ENCODE measurements at places on chromosomes 5 and 9. TPM values are rescaled to one million over a fixed set of nuclear protein-coding genes. Genes with fewer than 3 reads are reported as not detected.

DNA sequence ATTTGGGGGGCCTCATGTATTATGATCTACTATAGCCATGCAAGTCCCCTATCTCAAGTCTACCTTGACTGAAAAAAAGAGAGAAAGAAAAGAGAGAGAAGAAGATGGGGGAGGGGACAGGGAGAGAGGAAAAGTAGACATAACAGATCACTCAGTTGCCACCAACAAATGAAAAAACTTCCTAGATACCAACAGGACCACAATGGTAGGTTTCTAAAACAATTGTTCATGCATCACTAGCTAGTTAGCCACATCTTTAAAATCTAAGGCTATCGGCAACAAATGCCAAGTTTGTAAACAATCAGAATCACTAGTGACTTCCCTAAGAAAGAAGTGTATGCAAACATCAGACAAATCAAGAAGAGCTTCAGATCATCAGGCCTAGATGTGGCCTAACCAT, 328.2 kb downstream of the BNC2 start:
- no peaks in the 10 kb centered on the region for H3K27me3 ChIP-seq
- H3K36me3 ChIP-seq, result no peaks in the 10 kb centered on the region
- no peak for DNase-seq
- no peaks in the 10 kb centered on the region for H3K4me1 ChIP-seq

DNA sequence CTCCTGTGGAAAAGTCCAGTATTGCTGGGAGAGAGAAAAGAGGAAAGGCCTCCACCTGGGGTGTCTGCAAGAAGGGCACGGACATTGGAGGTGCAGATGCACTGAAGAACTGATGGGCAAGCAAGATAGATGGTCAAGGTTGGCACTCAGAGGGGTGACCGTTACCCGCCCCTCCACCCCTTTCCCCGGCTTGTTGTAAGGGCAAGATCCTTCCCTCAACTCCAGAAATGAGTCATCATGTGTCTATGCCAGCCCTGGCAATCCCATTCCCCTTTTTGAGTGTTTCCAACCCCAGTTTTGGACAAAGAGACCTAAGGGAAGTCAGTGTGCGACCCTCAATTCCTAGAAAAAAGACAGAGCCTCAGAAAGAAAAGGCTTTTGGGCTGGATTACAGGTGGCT, 34.9 kb upstream of the ATP6V1G1 start:
- H3K27me3 ChIP-seq, result no peaks in the 10 kb centered on the region
- H3K27ac ChIP-seq, result no peak overlapping the region
- no peaks in the 10 kb centered on the region for H3K36me3 ChIP-seq
- H3K4me3 ChIP-seq, result no peak overlapping the region
- H3K4me1 ChIP-seq, result no peaks in the 10 kb centered on the region

- H3K27me3 ChIP-seq, result no peaks in the 10 kb centered on the region
- H3K4me1 ChIP-seq, result no peaks in the 10 kb centered on the region
- peak overlapping the region; percentile 97 for H3K4me3 ChIP-seq
- peak overlapping the region; percentile 87 for H3K27ac ChIP-seq
- no peaks in the 10 kb centered on the region for H3K36me3 ChIP-seq
These were observed 645 bp downstream of the SAP30L start for GRCh38 chr5:154446195-154447088.

DNA sequence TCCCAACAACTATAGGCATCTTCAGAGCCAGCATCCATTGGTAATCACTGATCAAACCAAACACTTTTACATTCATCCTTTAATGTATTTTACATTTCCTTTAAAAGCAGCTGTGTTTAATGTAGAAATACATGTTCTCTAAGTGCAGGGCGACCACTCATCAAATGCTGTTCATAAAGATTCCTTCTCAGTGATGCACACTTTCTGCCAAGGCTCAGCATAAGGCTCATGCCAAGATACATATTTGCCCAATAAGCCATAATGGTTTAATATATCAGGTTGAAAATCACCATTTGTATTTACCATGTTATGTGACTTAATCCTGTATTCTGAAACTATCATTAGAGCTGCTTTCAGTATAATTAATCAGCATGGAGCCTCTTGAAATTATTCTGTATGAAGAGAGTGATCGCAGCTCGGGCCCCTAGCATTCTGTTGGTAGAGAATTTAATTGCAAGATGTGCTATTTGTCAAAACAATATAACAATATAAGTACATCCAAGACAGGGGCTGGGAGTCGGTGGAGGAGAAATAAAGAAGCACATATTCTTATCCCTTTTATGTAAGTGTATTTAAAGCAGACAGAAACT, 267.5 kb downstream of the EBF1 start:
- H3K4me1 ChIP-seq, result no peaks in the 10 kb centered on the region
- no peak overlapping the region for H3K27ac ChIP-seq
- DNase-seq, result no peak
- no peaks in the 10 kb centered on the region for H3K27me3 ChIP-seq
- H3K4me3 ChIP-seq, result no peak overlapping the region
- H3K36me3 ChIP-seq, result no peaks in the 10 kb centered on the region

GRCh38 chr9:20732118-20732517, 48.1 kb downstream of the FOCAD start:
- no peaks in the 10 kb centered on the region for H3K27me3 ChIP-seq
- no peak overlapping the region for H3K27ac ChIP-seq
- no peak for DNase-seq
- no peaks in the 10 kb centered on the region for H3K4me1 ChIP-seq
- no peaks in the 10 kb centered on the region for H3K36me3 ChIP-seq

GRCh38 chr5:11390291-11390767, 513.9 kb downstream of the CTNND2 start:
- H3K4me1 ChIP-seq, result no peaks in the 10 kb centered on the region
- no peak overlapping the region for H3K4me3 ChIP-seq
- no peak for DNase-seq
- no peak overlapping the region for H3K27ac ChIP-seq

DNA sequence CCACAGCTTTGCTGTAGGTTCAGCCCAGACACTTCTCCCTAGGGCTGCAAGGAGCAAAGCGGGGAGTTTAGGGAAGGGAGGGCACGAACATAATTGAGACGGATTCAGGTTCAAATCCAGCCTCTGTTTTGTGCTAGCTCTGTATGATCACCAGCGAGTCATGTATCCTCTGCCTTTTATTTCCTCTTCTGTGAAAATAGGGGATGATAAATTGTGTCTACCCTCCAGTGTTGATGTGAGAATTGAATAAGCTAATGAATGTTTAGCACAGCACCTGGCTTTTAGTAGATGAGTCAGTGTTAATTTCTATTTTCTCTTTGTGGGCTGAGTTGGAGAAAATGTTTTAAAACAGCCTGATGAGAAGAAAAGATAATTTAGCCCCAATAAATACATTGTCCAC, 6.2 kb downstream of the MLANA start:
- H3K4me3 ChIP-seq, result no peak overlapping the region
- no peaks in the 10 kb centered on the region for H3K4me1 ChIP-seq
- H3K27ac ChIP-seq, result no peak overlapping the region
- H3K36me3 ChIP-seq, result no peaks in the 10 kb centered on the region

- H3K36me3 ChIP-seq, result no peaks in the 10 kb centered on the region
- no peaks in the 10 kb centered on the region for H3K4me1 ChIP-seq
- H3K27ac ChIP-seq, result no peak overlapping the region
- no peaks in the 10 kb centered on the region for H3K27me3 ChIP-seq
- peak overlapping the region; percentile 3 for H3K4me3 ChIP-seq
These were observed 1.3 kb upstream of the ISL1 start for GRCh38 chr5:51381761-51382474.

DNA sequence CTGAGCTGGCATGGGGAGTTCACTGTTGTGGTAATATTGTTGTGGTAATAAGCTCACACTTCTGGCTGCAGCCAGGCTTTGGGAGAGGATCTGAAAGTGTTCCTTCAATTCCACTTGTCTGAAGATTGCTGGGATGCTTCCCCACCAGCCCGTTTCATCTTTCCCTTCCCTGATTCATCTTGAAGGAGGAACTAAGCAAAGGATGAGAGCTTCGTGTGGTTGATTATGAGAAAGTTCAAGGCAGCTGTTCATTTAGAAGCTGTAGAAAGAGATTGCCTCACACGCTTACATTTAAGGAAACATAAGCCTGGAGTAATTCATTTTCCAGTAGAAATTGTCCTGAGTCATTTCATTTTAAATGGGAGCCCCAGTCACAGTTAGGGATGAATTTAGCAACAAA, 122.4 kb upstream of the GAS1 start:
- H3K4me3 ChIP-seq, result no peak overlapping the region
- no peak for DNase-seq
- no peaks in the 10 kb centered on the region for H3K36me3 ChIP-seq
- no peak overlapping the region for H3K27ac ChIP-seq
- no peaks in the 10 kb centered on the region for H3K4me1 ChIP-seq

DNA sequence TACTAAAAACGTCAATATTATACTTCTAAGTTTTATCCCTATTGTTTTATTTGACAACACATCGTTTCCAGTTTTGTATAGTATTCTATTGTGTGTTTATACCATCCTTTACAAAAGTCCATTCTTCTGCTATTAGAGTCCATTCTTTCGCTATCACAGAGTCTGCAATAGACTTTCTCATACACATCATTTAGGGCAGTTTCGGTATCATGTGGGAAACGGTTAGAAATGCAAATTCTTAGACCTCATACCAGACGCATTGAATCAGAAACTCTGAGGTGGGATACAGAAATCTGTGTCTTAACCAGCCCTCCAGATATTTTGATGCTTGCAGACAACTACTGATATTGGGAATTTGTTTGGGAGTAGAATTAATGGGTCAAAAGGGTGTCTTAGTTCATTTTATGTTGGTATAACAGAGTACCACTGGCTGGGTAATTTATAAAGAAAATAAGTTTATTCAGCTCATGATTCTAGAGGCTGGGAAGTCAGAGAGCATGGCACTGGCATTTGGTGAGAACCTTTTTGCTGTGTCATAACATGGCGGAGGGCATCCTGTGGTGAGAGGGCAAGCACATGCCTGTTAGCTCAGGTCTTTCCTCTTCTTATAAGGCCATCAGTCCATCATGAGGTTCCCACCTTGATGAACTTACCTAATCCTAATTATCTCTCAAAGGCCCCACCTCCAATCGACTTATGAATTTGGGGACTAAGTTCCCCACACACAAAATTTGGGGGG, 21.1 kb downstream of the CARTPT start:
- H3K27me3 ChIP-seq, result no peaks in the 10 kb centered on the region
- DNase-seq, result no peak
- no peak overlapping the region for H3K27ac ChIP-seq
- H3K36me3 ChIP-seq, result no peaks in the 10 kb centered on the region
- H3K4me1 ChIP-seq, result no peaks in the 10 kb centered on the region

- DNase-seq, result no peak
- no peaks in the 10 kb centered on the region for H3K36me3 ChIP-seq
- no peak overlapping the region for H3K4me3 ChIP-seq
- no peaks in the 10 kb centered on the region for H3K4me1 ChIP-seq
These were observed 17.8 kb upstream of the TRAF1 start for GRCh38 chr9:120944434-120944843.

DNA sequence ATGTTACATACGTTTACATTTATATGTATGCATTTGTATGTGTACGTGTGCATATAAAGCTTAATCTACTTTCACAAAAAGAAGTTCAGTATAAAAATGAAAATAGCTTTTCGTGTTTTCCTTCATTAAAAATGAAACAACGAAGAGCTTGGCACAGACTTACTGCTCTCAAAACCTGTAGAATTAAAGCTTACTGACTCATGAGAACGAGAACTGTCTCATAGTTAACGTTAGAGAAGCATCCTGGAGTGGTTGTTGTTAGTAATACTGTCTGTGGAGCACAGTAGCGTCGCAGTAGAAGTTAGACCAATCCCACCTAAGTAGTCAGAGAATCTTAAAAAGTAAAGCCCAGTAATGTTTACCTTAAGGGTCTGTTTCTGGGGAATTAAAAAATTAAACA, 1.3 kb downstream of the MAT2B start:
- no peaks in the 10 kb centered on the region for H3K27me3 ChIP-seq
- peak overlapping the region; percentile 99 for H3K27ac ChIP-seq
- peak overlapping the region; percentile 75 for H3K4me3 ChIP-seq
- DNase-seq, result no peak
- no peaks in the 10 kb centered on the region for H3K36me3 ChIP-seq
- H3K4me1 ChIP-seq, result peaks cover 18% of the 10 kb centered on the region

GRCh38 chr9:134178768-134179551, 14.6 kb upstream of the RNU6ATAC start:
- H3K4me1 ChIP-seq, result no peaks in the 10 kb centered on the region
- DNase-seq, result no peak
- H3K4me3 ChIP-seq, result no peak overlapping the region

GRCh38 chr9:94584555-94584954, 9.1 kb downstream of the FBP2 start:
- no peaks in the 10 kb centered on the region for H3K36me3 ChIP-seq
- DNase-seq, result no peak
- H3K27ac ChIP-seq, result no peak overlapping the region
- no peak overlapping the region for H3K4me3 ChIP-seq
- H3K27me3 ChIP-seq, result no peaks in the 10 kb centered on the region
- no peaks in the 10 kb centered on the region for H3K4me1 ChIP-seq

GRCh38 chr9:23962101-23962500, 136.1 kb upstream of the ELAVL2 start:
- no peaks in the 10 kb centered on the region for H3K4me1 ChIP-seq
- DNase-seq, result no peak

- no peaks in the 10 kb centered on the region for H3K36me3 ChIP-seq
- peak overlapping the region; percentile 87 for H3K27ac ChIP-seq
- peak overlapping the region; percentile 62 for H3K4me3 ChIP-seq
- no peak for DNase-seq
- H3K4me1 ChIP-seq, result peaks cover 4% of the 10 kb centered on the region
These were observed 1.2 kb downstream of the CDC14B start for GRCh38 chr9:96618209-96619123.

Gene FCN2
- 1.8 TPM for total RNA-seq
